CMK (cell line): ENCODE measurements at places on chromosomes 7 and 10.

- DNase-seq = no peak
These were observed 593.1 kb downstream of the SORCS1 start for GRCh38 chr10:106571192-106571946.

DNA sequence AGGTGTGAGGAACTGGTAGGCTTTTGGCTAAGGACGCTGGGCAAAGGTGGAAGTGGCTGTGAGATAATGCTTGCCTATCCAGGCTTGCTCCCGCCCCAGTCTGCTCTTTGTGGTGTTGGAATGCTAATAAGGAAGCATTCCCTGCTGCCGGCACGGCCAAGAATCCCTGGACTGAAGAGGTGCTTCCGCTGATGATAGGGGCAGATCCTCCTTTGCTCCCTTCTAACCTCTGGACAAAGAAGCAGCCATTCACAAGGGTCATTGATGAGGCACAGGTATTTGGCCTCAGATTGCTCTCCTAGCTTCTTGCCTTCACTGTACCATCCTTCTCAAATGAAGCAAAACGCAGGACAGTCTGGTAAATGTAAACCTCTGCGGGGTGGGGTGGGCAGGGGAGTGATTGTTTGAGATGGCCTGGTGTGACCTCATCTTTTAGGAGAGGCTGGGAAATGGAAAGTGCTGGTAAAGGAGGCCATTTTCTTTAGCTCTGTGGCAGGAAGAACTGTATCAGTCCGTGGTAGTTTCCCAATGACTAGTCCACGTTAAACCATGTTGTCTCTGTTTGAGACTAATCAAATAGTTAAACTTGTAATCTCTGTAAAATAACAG lies 1.7 kb downstream of the PGAM1 start:
- DNase-seq = no peak

- peak; percentile 15 for DNase-seq
These were observed 232.7 kb downstream of the NSUN6 start for GRCh38 chr10:18418541-18419215.

GRCh38 chr7:72078856-72079255 lies 333.3 kb downstream of the CALN1 start:
- DNase-seq = no peak
